Dorsolateral prefrontal cortex (tissue), 122 donors: ENCODE measurements at places on chromosomes 6 and 20.

GRCh38 chr6:75381877-75382633 lies 97.5 kb upstream of the TMEM30A start:
- DNase-seq: no peak

GRCh38 chr6:85551264-85551663 lies 42.4 kb downstream of the SNX14 start:
- DNase-seq: no peak

DNA sequence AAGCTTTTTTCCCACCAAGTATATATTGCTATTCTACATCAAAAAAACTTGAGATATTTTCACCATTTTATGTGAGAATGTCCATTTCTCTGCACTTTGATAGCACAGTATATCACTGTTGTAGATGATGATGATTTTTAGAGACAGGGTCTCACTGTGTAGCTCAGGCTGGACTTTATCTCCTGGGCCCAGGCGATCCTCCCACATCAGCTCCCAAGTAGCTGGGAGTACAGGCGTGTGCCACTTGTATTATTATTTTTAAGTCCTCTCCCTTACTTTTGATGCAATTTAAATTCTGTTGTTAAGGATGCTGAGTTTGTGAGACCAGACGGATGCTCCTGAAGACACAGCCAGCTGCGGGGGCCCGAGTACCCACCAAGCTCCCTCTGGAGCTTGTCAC lies 326.8 kb downstream of the QKI start:
- no peak for DNase-seq

- no peak for DNase-seq
Measured at GRCh38 chr6:149028767-149029405, 282.1 kb downstream of the UST start.

- DNase-seq: no peak
Measured at GRCh38 chr6:21527731-21528130, 65.8 kb upstream of the SOX4 start.

GRCh38 chr6:150272264-150272975 lies 96.4 kb upstream of the IYD start:
- DNase-seq: no peak

- no peak for DNase-seq
Measured at GRCh38 chr6:4348462-4349112, 213.2 kb upstream of the ECI2 start.

DNA sequence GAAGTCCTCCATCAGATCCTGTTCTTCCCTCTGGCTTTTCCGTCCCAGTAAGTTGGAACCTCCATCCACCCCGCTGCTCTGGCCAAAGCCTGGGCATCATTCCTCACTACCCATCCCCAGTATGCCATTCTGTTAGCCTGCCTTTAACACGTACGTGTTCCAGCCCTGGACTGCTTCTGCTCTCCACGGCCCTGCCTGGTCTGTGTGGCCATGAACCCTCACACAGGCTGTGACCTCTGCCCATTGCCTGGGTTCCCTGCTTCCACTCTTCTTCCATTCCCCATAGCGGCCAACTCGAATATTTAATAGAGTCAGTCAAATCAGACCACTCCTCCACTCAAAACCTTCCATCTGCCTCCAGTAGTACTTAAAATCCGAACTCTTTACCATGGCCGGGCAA lies 29.4 kb downstream of the RALGAPA2 start:
- no peak for DNase-seq

GRCh38 chr6:46704562-46704961 lies 16.9 kb downstream of the TDRD6 start:
- no peak for DNase-seq

GRCh38 chr6:2842139-2842552 lies 483 bp upstream of the SERPINB1 start:
- DNase-seq: no peak

- no peak for DNase-seq
Measured at GRCh38 chr6:167839343-167839742, 12.6 kb downstream of the AFDN start.

DNA sequence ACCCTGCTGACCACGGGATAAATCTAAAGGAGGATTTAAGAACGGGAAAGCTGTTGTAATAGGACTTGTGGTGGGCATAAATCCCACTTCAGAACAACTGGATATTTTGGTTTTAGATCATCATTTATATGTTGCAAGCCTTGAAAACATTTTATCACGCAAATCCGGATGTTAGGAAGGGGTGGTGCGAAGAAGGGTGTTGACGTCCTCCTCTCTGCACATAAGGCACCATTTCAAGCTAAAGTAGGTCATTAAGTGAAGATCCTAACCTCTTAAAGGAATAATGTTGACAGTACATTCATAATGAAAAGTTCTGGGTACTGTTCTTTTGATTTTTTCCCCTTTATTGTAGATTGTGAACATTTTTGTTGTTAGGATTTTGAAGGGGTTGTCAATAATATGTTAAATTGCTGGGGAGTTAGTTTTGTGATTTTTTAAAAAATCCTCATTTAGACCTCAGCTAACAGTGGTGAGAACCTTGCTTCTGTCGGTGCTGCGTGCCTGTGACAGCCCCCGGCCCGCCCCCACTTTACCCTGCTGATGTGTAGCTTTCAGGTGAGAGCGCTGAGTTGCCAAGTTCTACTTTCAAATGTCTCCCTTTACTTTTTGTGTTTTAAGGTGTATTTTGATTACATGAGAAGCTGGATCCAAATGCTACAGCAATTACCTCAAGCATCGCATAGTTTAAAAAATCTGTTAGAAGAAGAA lies 88.8 kb downstream of the MAP3K4 start:
- DNase-seq: no peak

GRCh38 chr20:48295966-48296421 lies 510.7 kb upstream of the SULF2 start:
- DNase-seq: peak; percentile 33

DNA sequence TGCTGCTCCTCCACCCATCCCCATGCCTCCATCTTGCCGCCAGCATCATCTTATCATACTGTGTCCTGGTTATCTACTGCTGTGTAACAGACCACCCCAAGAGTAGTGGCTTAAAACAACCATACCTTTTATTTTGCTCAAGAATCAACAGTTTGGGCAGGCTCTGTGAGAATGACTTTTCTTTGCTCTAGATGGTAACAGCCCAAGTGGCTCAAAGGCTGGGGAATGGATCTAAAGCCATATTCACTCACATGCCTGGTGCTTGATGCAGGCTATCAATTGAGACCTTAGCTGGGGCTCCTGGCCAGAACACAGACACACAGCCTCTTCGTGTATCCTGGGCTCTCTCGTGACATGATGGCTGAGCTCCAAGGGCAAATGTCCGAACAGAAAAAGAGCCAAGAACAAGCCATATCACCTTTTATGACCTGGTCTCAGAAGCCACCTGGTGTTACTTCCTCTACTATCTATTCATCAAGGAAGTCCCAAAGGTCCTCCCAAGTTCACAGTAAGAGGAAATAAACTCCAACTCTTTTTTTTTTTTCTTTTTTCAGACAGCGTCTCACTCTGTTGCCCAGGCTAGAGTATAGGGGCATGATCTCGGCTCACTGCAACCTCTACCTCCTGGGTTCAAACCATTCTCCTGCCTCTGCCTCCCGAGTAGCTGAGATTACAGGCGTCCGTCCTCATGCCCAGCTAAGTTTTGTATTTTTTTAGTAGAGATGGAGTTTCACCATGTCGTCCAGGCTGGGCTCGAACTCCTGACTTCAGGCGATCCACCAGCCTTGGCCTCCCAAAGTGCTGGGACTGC lies 159.3 kb upstream of the JARID2 start:
- DNase-seq: no peak

DNA sequence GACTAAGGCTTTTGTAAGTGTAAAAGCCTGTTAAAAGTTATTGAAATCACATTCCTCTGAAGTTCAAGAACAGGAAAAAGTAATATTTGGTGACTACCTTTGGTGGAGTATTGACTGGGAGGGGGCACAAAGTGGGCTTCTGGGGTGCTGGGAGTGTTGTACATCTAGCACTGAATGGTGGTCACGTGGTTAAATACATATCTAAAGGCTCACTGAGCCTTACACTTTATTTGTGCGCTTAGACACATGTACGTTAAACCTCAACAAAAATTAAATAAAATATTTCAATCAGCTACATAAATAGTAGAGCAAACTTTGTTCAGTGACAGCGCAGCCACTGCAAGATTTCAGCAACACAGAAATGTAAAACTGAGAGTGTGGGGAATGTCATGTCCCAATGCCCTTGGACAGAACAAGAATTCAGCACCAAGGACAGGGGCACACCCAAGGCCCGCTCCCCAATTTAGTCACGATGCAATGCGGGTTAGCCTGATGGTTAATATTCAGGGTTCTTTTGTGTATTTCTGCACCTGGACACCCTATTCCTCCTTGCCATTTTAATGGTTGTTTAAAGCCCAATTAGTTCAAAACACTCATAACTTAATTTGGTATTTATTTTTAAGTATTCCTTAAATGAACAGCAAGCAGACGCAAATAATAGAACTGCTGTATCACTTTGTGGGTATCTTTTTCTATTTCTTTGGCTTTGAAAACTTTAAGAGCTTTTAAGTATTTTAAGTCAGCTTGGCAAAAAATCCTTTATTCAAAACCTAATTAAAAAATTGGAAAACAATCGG lies 37.4 kb downstream of the ANGPT4 start:
- DNase-seq: no peak

GRCh38 chr20:2759603-2760296 lies 40.7 kb downstream of the CPXM1 start:
- DNase-seq: no peak

- DNase-seq: no peak
Measured at GRCh38 chr6:136111831-136112230, 138.3 kb downstream of the MTFR2 start.

- no peak for DNase-seq
Measured at GRCh38 chr20:42650191-42650746, 539.4 kb downstream of the PTPRT start.

- DNase-seq: no peak
Measured at GRCh38 chr20:25695532-25696370, 902 bp downstream of the ZNF337 start.

- DNase-seq: no peak
Measured at GRCh38 chr20:12970372-12970821, 38.4 kb upstream of the SPTLC3 start.

DNA sequence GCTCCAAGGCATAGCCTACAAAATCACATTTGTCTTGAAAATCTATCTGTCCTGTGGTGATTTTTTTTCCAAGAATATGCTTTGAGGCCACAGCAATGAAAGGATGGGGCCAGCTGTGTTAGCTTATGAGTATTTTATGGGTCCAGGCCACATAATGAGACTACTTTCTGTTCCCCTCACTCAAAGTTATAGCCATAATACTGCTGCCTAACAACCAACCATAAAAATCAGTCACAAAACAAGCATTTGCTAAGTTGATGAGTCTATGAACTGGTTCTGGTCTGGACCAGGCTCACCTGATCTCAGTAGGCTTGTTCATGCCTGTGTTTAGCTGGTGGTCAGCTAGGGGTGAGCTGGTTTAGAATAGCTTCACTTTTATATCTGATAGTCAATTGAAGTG lies 192.5 kb upstream of the PLCB4 start:
- DNase-seq: no peak

DNA sequence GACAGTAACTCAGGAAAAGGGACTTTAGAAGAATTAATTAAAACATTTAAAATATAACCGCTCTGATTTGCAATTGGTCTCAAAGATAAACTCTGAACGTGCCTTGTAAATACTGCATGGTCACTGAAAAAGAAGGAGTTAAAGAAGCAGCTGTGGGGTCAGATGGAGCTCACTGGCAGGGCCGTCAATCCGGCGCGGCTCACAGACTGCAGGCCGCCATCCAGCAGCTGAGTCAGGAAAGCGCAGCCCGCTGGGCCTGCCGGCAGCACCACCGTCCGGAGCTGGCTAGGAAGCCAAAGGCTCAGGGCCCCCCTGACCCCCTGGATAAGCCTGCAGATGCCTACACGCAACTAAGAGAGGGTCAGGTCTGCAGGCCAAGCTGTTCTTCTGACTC lies 54.2 kb upstream of the FRMD1 start:
- no peak for DNase-seq

GRCh38 chr20:21706261-21707195 lies 1.1 kb downstream of the PAX1 start:
- no peak for DNase-seq

DNA sequence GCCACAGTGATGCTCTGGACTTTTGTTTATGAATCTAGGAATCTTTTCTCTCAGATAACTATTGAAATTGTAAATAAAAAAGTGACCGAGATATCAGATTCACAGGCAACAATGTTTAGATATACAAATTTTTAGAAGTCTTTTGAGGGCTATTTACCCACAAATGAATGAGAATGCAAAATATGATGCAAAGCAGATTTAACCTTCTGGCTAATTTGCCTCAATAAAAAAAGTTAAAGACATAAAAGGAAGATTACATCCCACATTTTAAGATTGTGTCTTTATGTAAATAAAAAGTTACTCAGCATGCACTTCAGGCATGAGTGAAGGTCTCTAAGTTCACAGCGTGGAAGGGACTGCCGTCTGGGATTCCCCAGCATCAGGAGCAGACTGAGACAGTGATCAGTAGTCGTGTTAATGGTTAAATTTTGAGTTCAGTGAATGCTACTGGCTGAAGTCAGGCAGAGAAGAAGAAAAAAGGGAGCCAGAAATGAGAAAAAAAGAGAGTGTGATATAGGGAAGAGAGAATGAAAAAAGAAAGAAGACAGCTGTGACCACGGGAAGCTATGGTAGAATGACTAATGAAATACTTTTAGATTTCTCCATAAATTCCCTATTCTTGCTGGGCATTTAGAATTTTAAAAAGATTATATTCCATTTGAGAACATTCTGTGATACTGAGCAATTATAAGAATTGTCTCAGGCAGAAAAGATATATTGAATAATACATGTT lies 93.6 kb downstream of the MYB start:
- DNase-seq: no peak

DNA sequence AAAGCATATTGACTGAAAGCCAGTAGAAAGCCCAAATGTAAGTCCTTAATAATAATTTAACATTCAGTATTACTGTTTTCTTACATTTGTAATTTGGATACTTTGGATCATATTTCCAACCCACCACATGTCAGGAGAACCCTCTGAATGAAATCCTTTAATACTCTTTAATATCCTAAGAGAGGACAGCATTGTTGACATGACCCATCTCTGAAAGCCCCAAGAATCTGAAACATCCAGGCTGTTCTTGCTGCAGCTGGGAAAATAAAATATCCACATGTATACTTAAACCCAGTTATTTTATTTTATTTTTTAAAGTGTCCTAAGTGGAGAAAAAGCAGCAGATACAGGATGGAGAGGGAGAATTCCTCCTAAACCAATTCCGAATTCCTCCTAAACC lies 130.8 kb upstream of the RIPOR2 start:
- no peak for DNase-seq

- no peak for DNase-seq
Measured at GRCh38 chr6:92132457-92132856, 1286.9 kb downstream of the EPHA7 start.

DNA sequence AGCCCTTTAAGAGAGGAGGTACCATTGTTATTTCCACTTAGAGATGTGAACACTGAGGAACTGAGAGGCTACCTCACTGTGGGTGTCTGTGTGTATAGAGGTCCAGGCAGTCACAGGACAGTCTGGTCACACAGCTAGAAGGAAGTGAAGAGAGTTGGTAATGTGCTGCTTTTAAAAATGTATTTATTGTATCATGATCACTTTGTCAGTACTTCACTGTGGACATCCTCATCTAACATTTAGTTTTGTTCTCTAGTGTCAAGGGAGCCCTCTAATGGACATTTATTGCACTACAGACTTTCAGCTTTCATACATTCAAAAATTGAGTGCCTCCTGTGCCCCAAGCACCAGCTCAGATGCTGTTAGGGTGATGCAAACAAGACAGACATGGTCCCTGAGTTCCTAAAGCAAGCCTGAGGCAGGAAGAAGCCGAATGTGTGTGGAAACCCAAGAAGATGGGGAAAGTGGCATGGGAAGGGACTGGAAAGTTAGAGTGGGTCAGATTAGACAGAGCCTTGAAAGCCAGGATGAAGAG lies 123.0 kb downstream of the SLC16A10 start:
- peak; percentile 6 for DNase-seq
